T-helper 2 cell (primary cell): ENCODE measurements at places on chromosomes 1 and 21.

DNA sequence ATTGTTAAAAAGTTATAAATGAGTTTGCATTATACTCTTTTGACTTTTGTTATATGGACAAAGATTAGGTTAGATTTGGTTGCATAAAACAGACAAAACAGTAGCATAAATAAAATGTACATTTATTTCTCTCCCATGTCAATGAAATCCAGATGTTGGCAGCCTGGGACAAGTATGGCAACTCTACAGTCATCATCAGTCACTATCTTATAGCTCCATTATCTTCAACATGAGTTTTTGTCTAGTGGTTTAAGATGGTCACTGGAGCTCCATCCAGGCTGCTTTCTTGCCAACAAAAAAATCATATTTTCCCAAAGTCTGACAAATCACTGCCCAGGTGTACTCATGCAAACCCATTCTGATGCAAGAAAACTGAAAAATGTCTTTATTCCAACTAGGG, 83.8 kb downstream of the CD58 start:
- no peak for DNase-seq

- peak; percentile 22 for DNase-seq
Observed at GRCh38 chr1:236281198-236281653, 532 bp downstream of the ERO1B start.

DNA sequence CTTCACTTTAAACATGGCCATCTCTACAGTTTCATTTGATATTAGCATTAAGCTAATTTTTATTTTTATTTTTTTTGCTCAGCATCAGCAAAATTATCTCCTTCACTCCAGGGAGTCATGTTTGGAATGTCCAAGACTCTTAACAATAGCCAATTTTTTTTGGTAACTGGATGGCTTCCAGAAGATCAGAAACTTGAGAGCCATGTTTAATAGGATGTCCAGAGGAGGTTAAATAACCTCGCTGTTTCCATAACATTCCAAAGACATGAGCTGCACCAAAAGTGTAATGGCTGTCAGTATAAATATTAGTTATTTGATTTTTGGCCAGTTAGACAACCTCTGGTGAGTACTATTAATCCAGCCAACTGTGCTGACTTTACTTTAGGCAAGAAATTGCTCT, 80.7 kb downstream of the DNTTIP2 start:
- DNase-seq, result no peak

- no peak for DNase-seq
Observed at GRCh38 chr1:243447347-243447746, 191.5 kb downstream of the SDCCAG8 start.

DNA sequence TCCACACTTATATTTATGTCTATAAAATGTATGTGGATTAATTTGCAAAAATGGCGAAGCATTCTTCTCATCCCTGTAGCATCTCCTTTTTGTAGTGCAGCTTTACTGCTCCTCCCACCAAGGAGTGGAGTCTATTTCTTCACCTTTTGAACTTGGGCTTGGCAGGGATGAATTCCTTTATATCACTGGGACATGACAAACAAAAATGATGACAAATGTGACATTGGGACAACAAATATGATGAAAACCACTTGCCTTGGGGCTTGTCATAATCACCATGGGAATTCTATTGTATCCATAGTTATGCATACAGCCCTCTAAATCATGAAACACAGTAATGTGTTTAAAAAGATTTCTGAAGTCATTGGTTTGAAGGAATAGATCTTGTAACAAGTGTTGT, 155.0 kb downstream of the TNFSF18 start:
- DNase-seq, result no peak

- DNase-seq, result no peak
Observed at GRCh38 chr1:149844650-149845255, 54.6 kb upstream of the BOLA1 start.

GRCh38 chr21:36194024-36194423, 37.4 kb downstream of the DOP1B start:
- no peak for DNase-seq

DNA sequence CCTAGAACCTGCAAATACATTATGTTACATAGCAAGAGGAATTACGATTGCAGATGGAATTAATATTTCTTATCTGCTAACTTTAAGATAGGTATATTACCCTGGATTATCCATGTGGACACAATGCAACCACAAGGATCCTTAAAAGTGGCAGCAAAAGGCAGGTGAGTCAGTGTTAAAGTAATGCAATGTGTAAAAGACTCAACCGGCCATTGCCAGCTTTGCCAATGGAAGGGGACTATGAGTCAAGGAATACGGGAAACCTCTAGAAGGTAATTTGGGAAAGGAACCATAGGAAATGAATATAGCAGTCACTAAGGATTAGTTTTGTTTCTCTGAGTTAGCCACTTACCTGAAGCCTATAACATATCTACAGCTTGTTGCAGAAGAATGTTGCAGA, 692.1 kb upstream of the ZP4 start:
- no peak for DNase-seq

DNA sequence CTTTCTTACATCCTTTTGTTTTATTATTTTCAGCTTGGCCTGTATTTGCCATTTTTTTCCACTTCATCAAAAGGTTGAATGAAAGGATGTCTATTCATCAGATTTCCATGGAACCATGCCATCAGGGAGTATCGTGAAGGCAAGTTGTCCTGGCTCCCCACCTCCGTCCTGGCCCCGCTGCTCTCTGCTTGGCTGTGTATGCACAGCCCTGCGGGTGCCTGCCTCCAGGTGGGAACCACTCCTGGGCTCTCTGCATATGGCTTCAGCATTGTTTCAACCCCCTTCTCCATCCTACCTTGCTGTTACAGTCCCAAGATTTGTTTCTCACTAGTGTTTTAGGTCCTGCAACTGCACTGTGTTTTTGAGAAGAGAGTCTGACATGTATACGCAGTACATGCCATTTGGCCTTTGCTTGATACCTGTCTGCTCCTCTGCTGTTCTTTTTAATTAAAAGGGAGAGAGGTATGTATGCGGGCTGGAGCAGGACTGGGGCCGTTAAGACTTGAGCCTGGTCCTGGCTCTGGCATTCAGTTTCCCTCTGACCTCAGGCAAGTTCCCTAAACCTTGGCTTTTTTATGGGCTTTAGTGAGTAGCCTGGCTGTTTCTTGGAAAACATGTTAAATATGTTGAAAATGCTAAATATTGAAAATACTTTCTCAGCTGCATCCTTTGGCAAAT, 69.9 kb upstream of the GCLM start:
- DNase-seq, result no peak

DNA sequence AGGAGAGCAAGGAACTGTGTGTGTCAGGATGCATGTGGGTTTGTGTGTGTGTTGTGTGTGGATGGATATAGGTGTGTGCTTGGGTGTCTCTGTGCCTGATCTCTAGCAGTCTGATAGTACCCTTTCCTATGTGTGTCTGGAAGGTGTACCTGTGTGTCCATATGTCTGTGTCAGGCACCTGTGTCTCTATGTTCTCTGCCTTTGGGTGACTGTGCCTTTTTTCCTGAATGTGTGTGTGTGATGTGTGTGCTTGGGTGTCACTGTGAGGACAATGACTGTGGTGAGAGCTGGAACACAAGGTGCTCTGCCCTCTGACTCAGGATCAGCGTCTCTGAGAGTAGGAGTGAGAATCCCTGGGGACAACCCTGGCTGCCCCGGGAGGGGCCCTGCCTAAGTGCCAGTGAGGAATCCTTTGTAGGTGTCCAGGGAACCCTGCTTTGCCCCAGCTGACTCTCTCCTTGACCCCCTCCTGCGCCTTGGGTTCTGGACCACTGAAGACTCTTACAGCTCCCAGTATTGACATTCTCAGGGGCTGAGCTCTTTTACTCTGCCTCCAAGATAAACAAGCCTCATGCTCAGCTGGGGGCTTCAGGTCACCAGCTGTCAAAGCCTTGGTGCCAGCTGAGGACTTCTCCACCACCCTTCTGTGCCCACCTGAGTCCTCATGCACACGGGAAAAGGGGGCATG, 735 bp upstream of the EFNA3 start:
- no peak for DNase-seq

- no peak for DNase-seq
Observed at GRCh38 chr1:36775716-36776115, 258.6 kb downstream of the GRIK3 start.

DNA sequence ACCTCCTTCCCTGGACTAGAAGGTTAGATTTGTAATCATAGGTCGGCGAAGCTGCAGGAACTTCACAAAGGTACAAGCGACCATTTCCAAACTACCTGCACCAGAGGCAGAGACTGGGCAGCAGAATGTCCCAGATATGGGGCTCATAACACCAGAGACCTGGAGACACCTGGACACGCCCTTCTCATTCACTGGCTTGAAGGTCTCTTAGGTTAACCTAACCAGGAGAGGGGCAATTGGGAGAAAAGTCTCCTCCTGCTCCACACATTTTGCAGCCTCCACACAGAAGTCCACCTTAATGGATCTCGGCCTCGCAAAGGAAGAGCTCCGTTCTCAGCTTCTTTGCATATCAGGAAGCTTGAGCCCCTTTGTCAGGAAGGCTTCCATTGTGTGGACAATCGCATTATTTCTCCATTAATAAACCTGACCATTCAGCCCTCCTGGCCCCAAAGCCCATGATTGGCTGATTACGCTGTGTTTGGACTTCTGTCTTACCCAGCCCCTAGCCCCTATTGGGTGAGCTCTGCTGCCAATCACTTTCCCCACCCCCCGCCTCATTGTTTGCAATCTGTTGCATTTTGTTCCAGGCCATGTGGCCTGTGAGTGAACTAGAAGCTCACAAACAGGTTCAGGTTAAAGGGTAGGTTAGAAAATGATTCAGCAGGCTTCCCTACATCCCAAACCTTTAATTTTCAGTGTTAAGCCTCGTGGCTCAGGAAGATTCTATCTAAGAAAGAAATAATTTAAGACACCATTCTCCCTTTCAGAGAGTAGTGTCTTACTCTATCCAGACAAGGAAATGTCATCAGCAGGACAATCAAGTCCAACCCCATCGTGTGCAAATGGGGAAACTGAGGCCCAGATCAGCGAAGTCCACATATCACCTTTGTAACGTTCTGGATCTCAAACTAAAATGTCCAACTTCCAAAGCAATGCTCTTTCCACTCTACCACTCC, 2.8 kb downstream of the MYCL start:
- no peak for DNase-seq

DNA sequence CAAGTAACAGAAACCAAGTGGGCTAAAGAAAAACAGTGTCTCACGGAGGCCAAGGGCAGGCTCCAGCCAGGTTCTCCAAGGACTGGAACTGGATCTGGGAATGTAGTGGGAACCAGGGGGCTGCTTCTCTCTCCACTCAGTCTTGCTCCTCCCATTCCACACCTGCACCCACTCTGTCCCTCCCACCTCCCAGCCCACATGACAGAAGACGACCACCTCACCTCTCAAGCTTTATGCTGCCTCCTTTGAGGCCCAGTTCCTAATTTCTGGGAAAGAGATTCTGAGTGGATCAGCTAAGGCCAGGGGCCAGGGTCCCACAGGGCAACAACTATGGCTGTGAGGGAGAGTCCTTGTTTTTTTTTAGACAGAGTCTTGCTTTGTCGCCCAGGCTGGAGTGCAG, 18.8 kb upstream of the CEP85 start:
- DNase-seq, result no peak

DNA sequence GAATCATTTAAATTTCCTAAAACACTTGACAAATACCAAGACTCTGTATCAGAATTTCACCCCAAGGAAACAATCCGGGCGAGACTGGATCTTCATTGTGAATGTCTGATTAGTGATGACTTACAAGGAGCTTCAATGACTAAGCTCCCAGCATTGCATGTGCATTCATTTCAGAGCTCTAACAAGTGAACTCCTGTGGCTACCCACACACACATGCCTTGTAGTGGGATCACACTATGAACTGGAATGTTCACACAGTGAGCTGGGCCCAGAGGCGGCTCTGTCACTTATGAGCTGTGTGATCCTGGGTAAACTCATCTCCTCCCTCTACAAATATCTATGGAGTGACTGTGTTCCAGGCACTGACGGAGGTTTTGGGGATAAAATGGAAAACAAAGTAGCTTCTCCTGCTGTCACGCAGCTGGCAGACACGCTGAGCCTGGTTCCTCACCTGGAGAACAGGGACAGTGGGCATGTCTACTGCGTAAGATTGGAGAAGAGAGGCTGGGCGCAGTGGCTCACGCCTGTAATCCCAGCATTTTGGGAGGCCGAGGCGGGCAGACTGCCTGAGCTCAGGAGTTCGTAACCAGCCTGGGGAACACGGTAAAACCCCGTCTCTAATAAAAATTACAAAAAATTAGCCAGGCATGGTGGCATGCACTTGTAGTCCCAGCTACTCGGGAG, 56.9 kb downstream of the CLSTN1 start:
- DNase-seq, result no peak

GRCh38 chr1:79599257-79599656, 592.7 kb upstream of the ADGRL4 start:
- no peak for DNase-seq

- DNase-seq, result no peak
Observed at GRCh38 chr1:232585486-232585885, 44.4 kb downstream of the SIPA1L2 start.

DNA sequence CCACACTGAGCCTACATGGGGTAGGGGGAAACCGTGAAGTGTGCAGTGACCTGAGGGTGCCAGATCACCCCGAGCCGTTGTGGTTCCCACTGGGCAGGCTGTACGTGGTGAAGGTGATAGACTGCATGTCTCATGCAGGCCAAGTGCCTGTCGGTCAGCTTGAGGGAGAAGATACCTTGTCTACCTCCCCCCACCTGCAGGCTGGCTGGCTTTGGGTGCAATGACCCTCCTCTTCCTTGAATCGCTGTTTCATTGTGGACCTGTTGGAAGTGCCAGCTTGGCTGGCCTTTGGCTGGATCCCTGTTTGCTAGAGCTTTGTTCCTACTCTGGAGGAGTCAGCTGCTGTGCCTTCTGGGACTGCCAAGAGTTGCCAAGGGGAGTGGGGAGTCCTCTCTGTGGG, 92.5 kb downstream of the GALNT2 start:
- DNase-seq, result no peak

DNA sequence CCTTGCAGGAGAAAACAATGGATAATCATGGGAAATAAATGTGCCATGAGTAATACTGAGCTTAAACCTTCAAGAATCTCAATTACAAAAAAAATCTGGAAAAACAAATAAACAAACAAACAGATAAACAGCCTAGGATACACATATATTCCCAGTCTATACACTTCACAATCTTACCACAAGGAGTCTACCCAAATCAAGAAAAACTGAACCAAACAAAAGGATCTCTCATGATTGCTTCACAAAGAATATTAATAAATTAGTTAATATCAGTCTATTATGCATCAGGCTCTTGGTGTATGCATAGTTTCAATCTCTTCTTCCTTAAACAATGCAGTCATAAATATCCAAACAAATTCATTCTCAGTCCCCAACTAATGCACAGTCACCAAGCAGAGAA, 3.2 kb upstream of the ESRRG start:
- DNase-seq, result no peak

- no peak for DNase-seq
Observed at GRCh38 chr1:151106894-151107293, 36.3 kb downstream of the GABPB2 start.
